Activated CD8-positive, alpha-beta T cell treated with anti-CD3 and anti-CD28 coated beads, Interleukin-2, amount 10 ng/mL, durations not matched to agents 7 days and 5 days (primary cell): ENCODE measurements at places on chromosomes 1 and 21.

DNA sequence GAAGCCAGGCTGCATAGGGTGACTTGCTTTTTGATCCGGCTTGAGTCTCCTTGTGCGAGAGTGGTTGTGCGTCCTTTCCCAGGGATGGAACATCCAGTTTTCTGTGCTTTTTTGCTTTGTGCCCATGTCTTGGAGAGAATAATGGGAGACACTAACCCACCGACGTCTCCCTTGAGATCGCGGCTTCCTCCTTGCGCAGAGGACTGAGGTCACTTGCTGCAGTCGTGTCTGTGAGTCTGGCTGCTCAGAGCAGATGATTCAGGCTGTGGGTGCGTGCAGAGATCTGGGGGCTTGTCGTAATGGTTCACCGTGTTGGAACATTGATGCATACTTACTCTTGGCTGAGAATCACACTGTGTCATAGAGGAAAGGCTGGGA lies 164.5 kb upstream of the CACNA1E start:
- DNase-seq: peak; percentile 31
- H3K36me3 ChIP-seq: no peaks in the 10 kb centered on the region
- H3K4me3 ChIP-seq: peak overlapping the region; percentile 52
- no peak overlapping the region for H3K27ac ChIP-seq

DNA sequence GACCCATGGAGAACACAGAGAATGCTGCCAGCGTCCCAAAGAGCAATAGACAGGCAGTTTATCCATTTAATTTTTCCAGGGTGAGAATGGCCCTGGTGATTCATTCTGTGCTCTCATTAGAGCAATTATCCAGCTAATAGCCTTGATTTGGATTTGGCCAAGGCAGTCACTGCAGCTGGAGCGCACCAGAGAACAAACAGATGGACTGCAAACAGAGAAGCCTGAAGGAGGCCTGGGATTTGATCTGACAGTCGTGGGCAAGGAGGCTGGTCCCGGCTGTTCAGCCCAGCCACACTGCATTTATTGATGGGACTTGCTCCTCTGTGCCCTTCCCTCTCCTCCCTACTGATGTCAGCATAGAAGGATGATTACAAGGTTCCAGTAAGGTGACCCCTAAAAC lies 353.9 kb upstream of the C1orf174 start:
- no peak overlapping the region for H3K27ac ChIP-seq
- H3K4me3 ChIP-seq: no peak overlapping the region
- peaks cover 3% of the 10 kb centered on the region for H3K27me3 ChIP-seq

DNA sequence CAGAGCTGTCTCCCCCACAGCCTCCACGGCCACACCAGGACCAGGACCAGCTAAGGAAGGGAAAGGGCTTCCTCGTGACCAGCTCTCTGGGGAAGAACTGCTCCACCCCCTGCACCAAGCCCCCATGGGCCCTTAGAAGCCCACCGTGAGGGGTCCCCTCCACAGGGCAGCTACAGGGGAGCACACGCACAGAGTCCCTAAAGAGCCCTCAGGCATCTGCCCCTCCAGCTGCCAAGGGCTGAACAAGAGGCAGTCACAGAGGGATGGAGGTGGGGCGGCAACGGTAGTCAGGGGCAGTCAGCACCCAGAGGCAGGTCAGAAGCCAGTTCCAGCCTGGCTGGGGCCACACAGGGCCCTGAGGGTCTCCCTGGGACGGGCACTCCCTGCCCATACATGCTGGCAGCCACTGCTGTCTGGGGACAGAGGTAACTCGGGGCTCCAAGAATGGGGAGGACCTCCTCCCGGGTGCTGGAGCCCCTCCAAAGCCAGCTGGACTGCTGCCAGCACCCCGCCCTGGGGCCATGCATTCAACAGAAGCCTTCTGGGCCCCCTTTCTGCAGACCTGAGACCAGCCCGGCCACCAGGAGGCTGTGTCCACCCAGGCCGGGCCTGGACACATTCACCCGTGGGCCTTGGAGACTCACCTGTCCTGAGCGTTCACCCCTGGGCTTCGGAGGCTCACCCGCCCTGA lies 18.7 kb downstream of the SLC19A1 start:
- H3K36me3 ChIP-seq: peaks cover 69% of the 10 kb centered on the region
- no peak for DNase-seq
- no peaks in the 10 kb centered on the region for H3K27me3 ChIP-seq
- H3K4me1 ChIP-seq: peaks cover 5% of the 10 kb centered on the region

- peak overlapping the region; percentile 56 for H3K4me3 ChIP-seq
- H3K36me3 ChIP-seq: no peaks in the 10 kb centered on the region
- peaks cover 48% of the 10 kb centered on the region for H3K4me1 ChIP-seq
- DNase-seq: peak; percentile 76
- H3K27ac ChIP-seq: peak overlapping the region; percentile 88
Measured at GRCh38 chr1:116987256-116987555, 14.4 kb upstream of the CD101 start.

GRCh38 chr1:175162955-175163354 lies 29.6 kb downstream of the KIAA0040 start:
- H3K4me3 ChIP-seq: no peak overlapping the region
- peaks cover 17% of the 10 kb centered on the region for H3K4me1 ChIP-seq
- no peak overlapping the region for H3K27ac ChIP-seq
- DNase-seq: no peak
